Calu3 (cell line): ENCODE measurements at places on chromosomes 11 and 22. TPM values are rescaled to one million over a fixed set of nuclear protein-coding genes. Genes with fewer than 3 reads are reported as not detected.
A peak's percentile ranks its signal among the peaks of the same experiment; 100 is the strongest.

- DNase-seq: no peak
- H3K27ac ChIP-seq: no peak overlapping the region
- H3K4me3 ChIP-seq: no peak overlapping the region
- no peaks in the 10 kb centered on the region for H3K27me3 ChIP-seq
These were observed 3.9 kb downstream of the FRMD8 start for GRCh38 chr11:65390099-65390941.

- peak overlapping the region; percentile 65 for H3K27ac ChIP-seq
- peaks cover 38% of the 10 kb centered on the region for H3K4me1 ChIP-seq
- peak; percentile 61 for DNase-seq
- no peak overlapping the region for H3K4me3 ChIP-seq
These were observed 54.7 kb downstream of the SMIM38 start for GRCh38 chr11:69210310-69211035.

- no peaks in the 10 kb centered on the region for H3K36me3 ChIP-seq
- peaks cover 89% of the 10 kb centered on the region for H3K27me3 ChIP-seq
- H3K4me3 ChIP-seq: no peak overlapping the region
- no peak overlapping the region for H3K27ac ChIP-seq
These were observed 14.6 kb downstream of the C11orf21 start for GRCh38 chr11:2287091-2287490.

- H3K36me3 ChIP-seq: no peaks in the 10 kb centered on the region
- no peak for DNase-seq
These were observed 104.9 kb downstream of the ADAMTS15 start for GRCh38 chr11:130553306-130553705.

DNA sequence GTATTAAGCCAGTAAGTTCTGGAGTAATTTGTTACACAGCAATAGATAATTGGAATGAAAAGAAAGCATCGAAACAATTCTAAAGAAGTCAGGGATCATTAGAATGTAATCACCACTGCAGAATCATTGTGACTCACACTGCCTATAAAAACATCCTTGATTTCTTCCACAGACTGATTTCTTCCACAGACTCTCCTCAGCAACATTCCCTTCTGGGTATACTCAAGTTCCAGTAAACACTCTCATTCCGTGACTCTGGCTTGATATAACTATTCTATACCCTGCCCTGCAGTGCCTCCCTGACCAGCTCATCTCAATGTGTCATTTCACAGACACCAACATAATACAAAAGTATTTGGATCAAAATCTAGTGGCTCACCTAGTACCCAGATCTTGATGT, 120.5 kb downstream of the BBOX1 start:
- no peaks in the 10 kb centered on the region for H3K36me3 ChIP-seq
- peaks cover 8% of the 10 kb centered on the region for H3K4me1 ChIP-seq
- peaks cover 23% of the 10 kb centered on the region for H3K27me3 ChIP-seq
- H3K4me3 ChIP-seq: no peak overlapping the region
- H3K27ac ChIP-seq: no peak overlapping the region
- no peak for DNase-seq

GRCh38 chr11:61529537-61530225, 21.1 kb downstream of the LRRC10B start:
- peaks cover 8% of the 10 kb centered on the region for H3K4me1 ChIP-seq
- DNase-seq: no peak
- H3K36me3 ChIP-seq: peaks cover 10% of the 10 kb centered on the region
- H3K4me3 ChIP-seq: no peak overlapping the region

DNA sequence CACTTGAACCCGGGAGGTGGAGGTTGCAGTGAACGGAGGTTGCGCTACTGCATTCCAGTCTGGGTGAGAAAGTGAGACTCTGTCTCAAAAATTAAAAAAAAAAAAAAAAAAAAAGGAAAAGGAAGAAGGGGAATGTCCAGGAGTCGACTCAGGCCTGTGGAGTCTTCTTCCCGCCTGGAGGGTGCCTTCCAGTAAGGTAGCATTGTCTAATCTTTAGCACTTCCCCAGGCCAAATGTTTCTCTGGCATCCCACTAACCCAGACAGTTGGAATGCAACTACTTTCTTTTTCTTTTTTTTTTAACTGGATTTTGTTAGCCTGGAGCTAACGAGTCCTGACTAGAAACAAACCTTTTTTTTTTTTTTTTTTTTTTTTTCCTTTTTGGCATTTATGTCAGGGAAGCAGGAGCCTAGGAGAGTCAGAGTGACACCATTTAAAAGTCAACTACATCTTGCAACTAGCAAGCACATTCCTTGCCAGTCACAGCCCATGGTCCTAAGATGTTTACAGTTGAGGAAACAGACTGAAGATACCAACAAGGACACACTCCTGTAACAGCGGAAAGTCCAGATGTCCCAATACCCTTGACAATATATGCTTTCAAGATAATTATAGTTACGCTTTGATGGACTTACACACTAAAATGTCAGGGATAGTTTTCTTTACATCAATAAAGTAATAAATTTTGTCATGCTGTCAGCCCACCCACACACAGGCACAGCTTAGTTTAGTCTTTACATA, 10.6 kb downstream of the PLET1 start:
- H3K4me3 ChIP-seq: no peak overlapping the region
- no peaks in the 10 kb centered on the region for H3K27me3 ChIP-seq
- no peak overlapping the region for H3K27ac ChIP-seq

- no peaks in the 10 kb centered on the region for H3K4me1 ChIP-seq
- H3K4me3 ChIP-seq: no peak overlapping the region
- H3K27ac ChIP-seq: no peak overlapping the region
- DNase-seq: no peak
- H3K36me3 ChIP-seq: peaks cover 3% of the 10 kb centered on the region
- H3K27me3 ChIP-seq: peaks cover 63% of the 10 kb centered on the region
These were observed 51.1 kb upstream of the KCNQ1OT1 start for GRCh38 chr11:2750682-2751522.

- H3K4me3 ChIP-seq: no peak overlapping the region
- no peaks in the 10 kb centered on the region for H3K36me3 ChIP-seq
- H3K27ac ChIP-seq: no peak overlapping the region
- no peaks in the 10 kb centered on the region for H3K27me3 ChIP-seq
- no peak for DNase-seq
These were observed 15.5 kb upstream of the OR5M11 start for GRCh38 chr11:56558574-56558973.

GRCh38 chr11:125332821-125333220, 163.2 kb downstream of the FEZ1 start:
- no peak overlapping the region for H3K27ac ChIP-seq
- no peak for DNase-seq
- H3K4me1 ChIP-seq: no peaks in the 10 kb centered on the region
- H3K27me3 ChIP-seq: peaks cover 64% of the 10 kb centered on the region
- no peak overlapping the region for H3K4me3 ChIP-seq

DNA sequence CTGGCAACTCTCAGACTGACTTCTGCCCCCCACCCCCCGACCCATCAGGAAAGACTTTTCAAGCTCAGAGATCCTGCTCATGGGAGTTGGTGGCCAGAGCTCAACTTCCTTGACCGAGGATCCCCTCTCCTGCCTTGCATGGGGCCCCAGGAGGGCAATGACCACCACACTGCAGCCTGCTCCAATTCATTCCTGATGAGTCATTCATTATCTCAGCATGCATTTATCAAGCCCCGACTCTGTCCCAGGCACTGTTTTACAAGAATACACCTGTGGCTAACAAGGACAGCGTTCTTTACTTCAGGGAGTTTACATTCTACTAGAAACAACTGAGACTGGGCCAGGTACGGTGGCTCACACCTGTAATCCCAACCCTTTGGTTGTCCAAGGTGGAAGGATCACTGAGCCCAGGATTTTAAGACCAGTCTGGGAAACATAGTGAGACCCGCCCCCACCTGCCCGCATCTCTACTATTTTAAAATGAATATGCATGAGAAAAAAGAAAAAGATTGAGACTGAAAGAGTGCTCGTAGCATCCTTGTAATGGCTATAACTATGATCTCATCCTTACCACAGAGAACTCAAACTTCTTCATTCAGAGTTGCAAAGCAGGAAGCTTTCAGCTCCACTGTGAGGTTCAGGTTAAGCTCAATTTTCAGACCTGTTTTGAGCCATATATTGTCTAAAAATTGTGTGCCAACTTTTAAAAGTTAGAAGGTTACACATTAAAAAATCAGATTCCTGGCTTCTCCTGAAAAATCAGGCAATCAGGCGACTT, 60.4 kb downstream of the FEZ1 start:
- H3K27me3 ChIP-seq: peaks cover 19% of the 10 kb centered on the region
- no peak overlapping the region for H3K4me3 ChIP-seq
- no peaks in the 10 kb centered on the region for H3K36me3 ChIP-seq
- no peaks in the 10 kb centered on the region for H3K4me1 ChIP-seq
- no peak for DNase-seq

DNA sequence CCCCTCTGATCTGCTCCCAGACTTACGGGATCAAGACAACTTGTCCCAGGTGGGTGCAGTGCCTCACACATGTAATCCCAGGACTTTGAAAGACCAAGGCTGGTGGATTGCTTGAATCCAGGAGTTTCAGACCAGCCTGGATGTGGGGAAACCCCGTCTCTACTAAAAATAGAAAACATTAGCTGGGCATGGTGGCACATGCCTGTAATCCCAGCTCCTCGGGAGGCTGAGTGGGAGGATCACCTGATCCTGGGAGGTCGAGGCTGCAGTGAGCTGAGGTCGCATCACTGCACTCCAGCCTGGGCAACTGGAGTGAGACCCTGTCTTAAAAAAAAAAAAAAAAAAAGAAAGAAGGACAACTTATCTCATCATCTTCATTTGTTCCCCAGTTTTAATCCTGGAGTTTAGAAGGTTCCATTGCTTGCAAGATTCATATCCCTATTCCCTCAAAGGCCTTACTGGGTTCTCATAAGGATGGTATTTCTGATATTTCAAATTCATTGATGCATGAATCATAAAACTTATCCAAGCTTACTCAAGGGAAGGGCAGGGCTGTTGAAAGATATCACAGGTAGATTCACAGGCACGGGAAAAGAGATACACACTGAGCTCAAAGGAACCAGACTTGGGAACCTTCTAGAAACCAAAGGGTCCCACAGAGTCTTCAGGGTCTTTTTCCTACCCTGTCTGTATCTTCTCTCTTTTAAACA, 14.6 kb downstream of the ENDOD1 start:
- H3K4me3 ChIP-seq: no peak overlapping the region
- DNase-seq: no peak
- H3K4me1 ChIP-seq: peaks cover 11% of the 10 kb centered on the region
- H3K27ac ChIP-seq: no peak overlapping the region

DNA sequence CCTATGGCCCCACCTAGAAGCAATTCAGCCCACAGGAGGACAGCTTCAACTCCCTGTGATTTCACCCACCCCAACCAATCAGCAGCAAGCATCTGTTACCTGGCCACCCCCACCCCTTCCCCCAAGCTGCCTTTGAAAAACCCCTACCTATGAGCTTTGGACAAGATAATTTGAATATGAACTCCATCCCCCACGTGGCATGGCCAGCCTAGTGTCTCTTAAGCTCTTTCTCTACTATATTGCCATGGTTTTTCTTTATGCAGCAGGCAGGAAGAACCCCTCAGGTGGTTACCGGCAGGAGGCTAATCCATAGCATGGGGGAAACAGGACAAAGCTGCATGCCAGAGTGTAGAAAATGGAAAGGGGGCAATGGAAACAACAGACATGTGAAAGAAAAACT, 29.0 kb downstream of the CTSC start:
- H3K4me1 ChIP-seq: peaks cover 17% of the 10 kb centered on the region
- no peaks in the 10 kb centered on the region for H3K27me3 ChIP-seq
- H3K4me3 ChIP-seq: no peak overlapping the region
- no peak for DNase-seq

GRCh38 chr11:71431271-71431670, 16.9 kb downstream of the DHCR7 start:
- no peaks in the 10 kb centered on the region for H3K27me3 ChIP-seq
- H3K4me3 ChIP-seq: no peak overlapping the region
- H3K36me3 ChIP-seq: peaks cover 31% of the 10 kb centered on the region
- no peak overlapping the region for H3K27ac ChIP-seq
- H3K4me1 ChIP-seq: peaks cover 4% of the 10 kb centered on the region

DNA sequence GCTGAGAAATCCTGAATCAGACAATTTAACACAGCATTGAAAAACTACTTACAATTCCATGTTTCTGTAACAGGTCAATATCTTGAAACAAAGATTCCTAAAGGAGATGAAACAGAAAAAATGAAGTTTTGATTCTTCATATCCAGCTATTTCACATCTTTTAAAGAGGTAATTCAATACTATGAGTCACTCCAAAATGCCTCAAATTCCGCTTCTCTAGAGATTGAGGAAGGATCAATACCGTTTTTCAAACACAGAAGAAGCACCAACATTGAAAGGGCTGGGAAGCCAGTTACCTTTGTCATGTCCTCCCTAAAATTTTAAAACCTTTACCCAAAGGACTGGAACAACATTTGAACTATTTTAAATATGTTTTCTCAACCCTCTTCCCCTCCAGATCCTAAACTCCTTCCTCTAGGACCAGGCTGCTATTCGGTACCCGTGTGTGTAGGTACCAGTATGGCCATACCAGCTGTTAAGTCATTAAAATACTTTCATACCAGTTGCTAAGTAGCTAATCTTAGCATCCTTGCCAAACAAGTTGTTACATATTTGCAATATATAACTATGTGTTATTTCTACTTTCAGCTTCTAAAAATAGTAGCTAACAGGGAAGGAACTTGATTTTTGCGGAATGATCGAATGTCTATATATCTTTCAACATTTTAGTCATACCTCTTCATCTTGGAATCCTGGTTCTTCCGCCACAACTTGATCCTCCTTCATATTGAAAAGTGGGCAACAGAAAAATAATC, 2.3 kb downstream of the DMC1 start:
- DNase-seq: no peak
- no peak overlapping the region for H3K27ac ChIP-seq
- H3K4me1 ChIP-seq: peaks cover 37% of the 10 kb centered on the region
- H3K36me3 ChIP-seq: peaks cover 21% of the 10 kb centered on the region
- H3K27me3 ChIP-seq: no peaks in the 10 kb centered on the region

- H3K27ac ChIP-seq: no peak overlapping the region
- H3K36me3 ChIP-seq: no peaks in the 10 kb centered on the region
- H3K4me3 ChIP-seq: no peak overlapping the region
- H3K27me3 ChIP-seq: no peaks in the 10 kb centered on the region
These were observed 387.9 kb upstream of the ANO3 start for GRCh38 chr11:25943777-25944661.

GRCh38 chr11:66133216-66133775, 63.2 kb downstream of the PACS1 start:
- H3K36me3 ChIP-seq: peaks cover 5% of the 10 kb centered on the region
- H3K27ac ChIP-seq: no peak overlapping the region
- DNase-seq: no peak
- H3K4me1 ChIP-seq: peaks cover 11% of the 10 kb centered on the region
- H3K4me3 ChIP-seq: no peak overlapping the region

DNA sequence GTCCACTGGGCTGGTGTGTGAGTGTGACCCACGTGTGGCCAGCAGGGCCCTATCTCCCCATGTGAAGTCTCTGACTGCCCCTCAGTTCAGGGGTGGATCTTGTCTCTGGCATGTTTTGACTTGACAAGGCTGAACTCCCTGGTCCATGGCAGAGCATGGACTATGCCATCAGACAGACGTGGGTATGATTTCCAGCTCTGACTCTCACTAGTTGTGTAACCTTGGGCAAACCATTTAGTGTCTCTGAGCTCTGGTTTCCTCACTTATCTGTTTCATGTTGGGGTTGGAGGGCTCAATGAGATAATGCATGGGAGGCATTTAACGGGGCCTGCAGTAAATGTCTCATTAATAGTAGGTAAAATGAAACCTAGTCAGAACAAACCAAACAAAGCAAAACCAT, 254.5 kb upstream of the NARS2 start:
- no peaks in the 10 kb centered on the region for H3K36me3 ChIP-seq
- H3K4me3 ChIP-seq: no peak overlapping the region
- no peak for DNase-seq
- H3K27me3 ChIP-seq: peaks cover 40% of the 10 kb centered on the region

PSMD13 gene
- 165 and 172 TPM in 2 replicates for total RNA-seq

HORMAD2 gene
- not detected in 2 replicates for total RNA-seq

ALKBH8 gene
- 6.2 and 6.8 TPM in 2 replicates for total RNA-seq

PKDREJ gene
- total RNA-seq: 0.05 TPM in 1 of 2 replicates, not detected in the other
